Activated CD4-positive, alpha-beta T cell treated with anti-CD3 and anti-CD28 coated beads, Interleukin-2, amount 10 ng/mL, durations not matched to agents 24 days and 14 days (primary cell): ENCODE measurements at places on chromosomes 1 and 21. TPM values are rescaled to one million over a fixed set of nuclear protein-coding genes. Genes with fewer than 3 reads are reported as not detected.

The C1orf185 gene
- not detected in 2 replicates for total RNA-seq

The XCL2 gene
- total RNA-seq: 44.9 and 46.4 TPM in 2 replicates

The DIO1 gene
- not detected in 2 replicates for total RNA-seq

The HMCN1 gene
- not detected in 2 replicates for total RNA-seq

DNA sequence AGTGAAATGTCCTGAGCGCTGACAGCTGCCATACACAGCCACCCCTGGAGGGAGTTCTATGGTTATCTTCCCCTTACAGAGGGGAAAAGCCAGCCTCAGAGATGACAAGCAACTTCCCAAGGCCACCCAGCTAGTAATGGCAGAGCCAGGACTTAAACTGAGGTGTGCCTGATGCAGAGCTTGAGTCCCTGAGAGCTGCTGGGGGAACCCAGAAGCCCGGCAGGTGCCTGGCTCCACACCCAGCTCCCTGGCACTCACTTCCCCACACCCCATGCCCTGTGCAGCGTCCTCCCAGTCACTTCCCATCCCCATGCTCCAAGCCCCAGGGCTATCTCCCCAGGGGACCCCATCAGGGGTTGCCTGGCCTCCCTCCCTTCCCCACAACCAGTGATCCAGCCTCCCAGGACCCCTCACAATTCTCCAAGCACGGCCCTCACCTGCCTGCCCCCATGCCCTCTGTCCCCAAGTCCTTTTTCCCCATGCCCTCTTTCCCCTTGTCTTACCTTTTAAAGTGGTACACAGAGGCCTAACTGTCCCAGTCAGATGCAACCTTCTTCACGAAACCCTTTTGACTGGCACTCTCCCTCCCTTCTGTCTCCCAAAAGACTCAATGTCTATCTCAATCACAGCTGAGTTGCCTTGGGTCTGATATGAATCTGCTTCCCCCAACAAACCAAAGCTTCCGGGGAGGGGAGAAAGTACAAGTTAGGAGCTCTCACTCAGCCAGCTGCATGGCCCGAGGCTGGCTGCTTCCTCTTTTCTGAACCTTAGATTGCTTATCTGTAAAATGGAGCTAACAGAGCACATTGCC lies 39.8 kb upstream of the LRP8 start:
- peaks cover 2% of the 10 kb centered on the region for H3K36me3 ChIP-seq
- H3K4me1 ChIP-seq: peaks cover 16% of the 10 kb centered on the region
- peak; percentile 84 for DNase-seq

- no peaks in the 10 kb centered on the region for H3K4me1 ChIP-seq
- no peak overlapping the region for H3K4me3 ChIP-seq
- no peaks in the 10 kb centered on the region for H3K27me3 ChIP-seq
Measured at GRCh38 chr1:87117761-87118368, 203.4 kb downstream of the HS2ST1 start.

DNA sequence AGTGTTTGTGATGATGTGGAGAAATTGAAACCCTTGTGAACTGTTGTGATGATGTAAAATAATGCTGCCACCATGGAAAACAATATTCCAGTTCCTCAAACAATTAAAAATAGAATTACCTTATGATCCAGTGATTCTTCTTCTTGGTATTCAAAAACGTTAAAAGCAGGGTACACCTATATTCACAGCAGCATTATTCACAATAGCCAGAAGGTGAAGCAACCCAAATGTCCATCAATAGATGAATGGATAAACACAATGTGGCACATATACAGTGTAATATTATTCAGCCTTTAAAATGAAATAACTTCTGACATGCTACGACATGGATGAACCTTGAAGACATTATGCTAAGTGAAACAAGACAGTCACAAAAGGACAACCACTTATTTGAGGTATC lies 59.2 kb downstream of the LYPLAL1 start:
- H3K27ac ChIP-seq: no peak overlapping the region
- DNase-seq: no peak
- H3K27me3 ChIP-seq: no peaks in the 10 kb centered on the region
- H3K4me1 ChIP-seq: no peaks in the 10 kb centered on the region
- no peaks in the 10 kb centered on the region for H3K36me3 ChIP-seq

- no peak overlapping the region for H3K4me3 ChIP-seq
- DNase-seq: no peak
Measured at GRCh38 chr1:119266858-119267257, 101.7 kb upstream of the HAO2 start.

DNA sequence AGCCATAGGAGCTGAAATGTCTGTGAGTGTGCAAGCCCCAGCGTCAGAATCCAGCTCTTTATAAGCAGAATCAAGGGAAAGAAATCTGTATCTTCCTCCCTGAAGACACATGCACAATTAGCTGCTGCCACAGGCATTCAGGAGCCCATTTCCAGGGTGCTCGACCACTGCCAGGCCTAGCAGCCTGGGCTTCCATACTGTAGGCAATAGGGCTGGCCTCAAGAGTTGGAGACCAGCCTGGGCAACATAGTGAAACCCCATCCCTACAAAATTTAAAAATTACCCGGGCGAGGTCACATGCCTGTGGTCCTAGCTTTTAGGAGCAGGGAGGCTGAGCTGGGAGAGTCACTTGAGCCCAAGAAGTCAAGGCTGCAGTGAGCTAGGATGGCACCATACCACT lies 41.0 kb downstream of the NEK2 start:
- H3K27ac ChIP-seq: no peak overlapping the region
- no peak overlapping the region for H3K4me3 ChIP-seq
- DNase-seq: no peak
- H3K36me3 ChIP-seq: no peaks in the 10 kb centered on the region
- no peaks in the 10 kb centered on the region for H3K4me1 ChIP-seq
- H3K27me3 ChIP-seq: peaks cover 2% of the 10 kb centered on the region

GRCh38 chr1:33143176-33143575 lies 38.7 kb downstream of the TRIM62 start:
- H3K4me3 ChIP-seq: no peak overlapping the region
- H3K27ac ChIP-seq: no peak overlapping the region
- no peak for DNase-seq
- peaks cover 5% of the 10 kb centered on the region for H3K36me3 ChIP-seq

DNA sequence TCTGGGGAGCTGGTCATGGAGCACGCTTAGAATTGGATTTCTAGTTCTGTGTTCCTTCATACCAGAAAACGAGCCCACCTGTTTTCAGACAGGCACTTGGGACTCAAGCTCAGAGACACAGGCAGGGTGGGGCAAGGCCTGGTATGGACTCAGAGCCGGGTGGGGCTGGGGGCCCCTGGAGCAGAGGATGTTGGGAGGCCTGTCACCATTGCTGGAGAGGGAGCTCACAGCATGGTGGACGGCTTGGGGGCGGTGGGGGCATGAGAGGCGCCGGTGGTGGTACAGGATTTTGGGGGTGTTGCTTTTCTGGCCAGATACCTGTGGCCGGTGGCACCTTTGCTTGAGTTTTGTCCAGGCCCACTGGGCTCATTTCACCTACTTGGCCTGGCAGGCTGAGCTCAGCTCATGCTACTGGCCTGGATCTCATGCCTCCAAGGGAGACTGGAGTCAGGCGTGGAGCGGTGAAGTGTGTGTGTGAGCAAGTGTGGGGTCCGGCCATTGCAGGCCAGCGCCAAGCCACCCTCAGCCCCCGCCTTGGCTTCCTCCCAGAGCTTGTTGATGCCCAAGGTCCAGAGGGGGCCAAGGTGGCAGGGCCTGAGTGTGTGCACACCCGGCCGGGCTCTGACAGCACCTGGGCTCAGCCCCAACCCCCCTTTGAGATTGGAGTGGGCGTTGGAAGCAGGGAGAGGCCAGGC lies 8.7 kb downstream of the SLX9 start:
- peaks cover 7% of the 10 kb centered on the region for H3K4me1 ChIP-seq
- no peak for DNase-seq
- no peak overlapping the region for H3K4me3 ChIP-seq
- peaks cover 35% of the 10 kb centered on the region for H3K36me3 ChIP-seq

GRCh38 chr1:4173731-4174130 lies 273.7 kb upstream of the C1orf174 start:
- H3K4me1 ChIP-seq: peaks cover 2% of the 10 kb centered on the region
- no peaks in the 10 kb centered on the region for H3K36me3 ChIP-seq
- no peak overlapping the region for H3K27ac ChIP-seq
- DNase-seq: no peak
